Stimulated activated CD4-positive, alpha-beta T cell treated with anti-CD3 and anti-CD28 coated beads, Interleukin-1b, Interleukin-23, amount 100 ng/mL, for 1 hour (primary cell): ENCODE measurements at places on chromosomes 6 and 20.

- no peak for DNase-seq
These were observed 19.8 kb downstream of the MTFR2 start for GRCh38 chr6:136230219-136230853.

DNA sequence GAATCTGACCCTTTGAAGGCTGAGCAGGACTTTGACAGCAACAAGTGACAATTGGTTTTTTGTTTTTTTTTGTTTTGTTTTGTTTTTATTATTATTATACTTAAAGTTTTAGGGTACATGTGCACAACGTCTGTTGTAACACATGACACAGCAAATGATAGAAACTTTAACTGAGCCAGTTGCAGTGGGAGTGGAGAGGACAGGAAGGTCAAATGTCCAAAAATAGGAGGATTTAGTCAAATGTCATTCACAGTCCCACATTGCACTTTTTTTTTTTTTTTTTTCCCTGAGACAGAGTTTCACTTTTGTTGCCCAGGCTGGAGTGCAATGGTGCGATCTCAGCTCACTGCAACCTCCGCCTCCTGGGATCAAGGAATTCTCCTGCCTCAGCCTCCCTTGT lies 223.0 kb downstream of the HIVEP2 start:
- DNase-seq, result no peak

DNA sequence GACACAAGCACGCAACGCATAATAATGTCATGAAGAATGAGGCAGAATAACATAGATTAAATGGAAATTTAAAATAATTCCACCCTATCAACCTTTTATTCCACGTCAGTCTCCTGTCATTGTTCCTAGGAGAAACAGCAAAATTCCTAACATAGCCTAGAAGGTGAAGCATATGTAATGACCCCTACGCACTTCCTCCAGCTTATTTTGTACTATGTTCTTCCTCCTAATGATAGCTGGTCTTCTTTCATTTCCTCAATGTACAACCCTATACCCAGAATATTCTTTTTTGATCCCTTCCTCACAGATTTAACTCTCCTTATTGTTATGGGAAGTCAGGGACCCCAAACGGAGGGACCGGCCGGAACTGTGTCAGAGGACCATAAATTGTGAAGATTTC lies 122.0 kb upstream of the CARMIL1 start:
- no peak for DNase-seq

GRCh38 chr20:1392443-1392692 lies 486 bp downstream of the FKBP1A start:
- DNase-seq, result no peak

DNA sequence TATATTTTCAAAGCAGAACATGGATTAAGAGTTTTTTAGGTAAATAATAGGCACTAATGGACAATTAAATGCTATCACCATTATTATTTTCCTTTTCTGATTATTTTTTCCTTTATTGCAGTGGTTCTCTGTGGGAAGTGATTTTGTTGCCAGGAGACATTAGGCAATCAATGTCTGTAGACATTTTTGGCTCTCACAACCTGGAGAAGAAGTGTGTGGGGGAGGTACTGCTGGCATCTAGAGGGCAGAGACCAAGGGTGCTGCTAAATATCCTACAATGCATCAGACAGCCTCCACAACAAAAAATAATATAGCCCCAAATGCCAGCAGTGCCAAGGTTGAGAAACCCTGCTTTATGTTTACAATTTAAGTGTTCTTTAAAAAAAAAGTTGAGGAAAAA lies 8.3 kb downstream of the IFNGR1 start:
- no peak for DNase-seq

GRCh38 chr6:118611334-118611733 lies 40.1 kb downstream of the CEP85L start:
- DNase-seq, result no peak

GRCh38 chr6:132209351-132209750 lies 191.9 kb downstream of the MOXD1 start:
- no peak for DNase-seq

GRCh38 chr6:13687917-13688351 lies 23.7 kb downstream of the RANBP9 start:
- DNase-seq, result no peak

DNA sequence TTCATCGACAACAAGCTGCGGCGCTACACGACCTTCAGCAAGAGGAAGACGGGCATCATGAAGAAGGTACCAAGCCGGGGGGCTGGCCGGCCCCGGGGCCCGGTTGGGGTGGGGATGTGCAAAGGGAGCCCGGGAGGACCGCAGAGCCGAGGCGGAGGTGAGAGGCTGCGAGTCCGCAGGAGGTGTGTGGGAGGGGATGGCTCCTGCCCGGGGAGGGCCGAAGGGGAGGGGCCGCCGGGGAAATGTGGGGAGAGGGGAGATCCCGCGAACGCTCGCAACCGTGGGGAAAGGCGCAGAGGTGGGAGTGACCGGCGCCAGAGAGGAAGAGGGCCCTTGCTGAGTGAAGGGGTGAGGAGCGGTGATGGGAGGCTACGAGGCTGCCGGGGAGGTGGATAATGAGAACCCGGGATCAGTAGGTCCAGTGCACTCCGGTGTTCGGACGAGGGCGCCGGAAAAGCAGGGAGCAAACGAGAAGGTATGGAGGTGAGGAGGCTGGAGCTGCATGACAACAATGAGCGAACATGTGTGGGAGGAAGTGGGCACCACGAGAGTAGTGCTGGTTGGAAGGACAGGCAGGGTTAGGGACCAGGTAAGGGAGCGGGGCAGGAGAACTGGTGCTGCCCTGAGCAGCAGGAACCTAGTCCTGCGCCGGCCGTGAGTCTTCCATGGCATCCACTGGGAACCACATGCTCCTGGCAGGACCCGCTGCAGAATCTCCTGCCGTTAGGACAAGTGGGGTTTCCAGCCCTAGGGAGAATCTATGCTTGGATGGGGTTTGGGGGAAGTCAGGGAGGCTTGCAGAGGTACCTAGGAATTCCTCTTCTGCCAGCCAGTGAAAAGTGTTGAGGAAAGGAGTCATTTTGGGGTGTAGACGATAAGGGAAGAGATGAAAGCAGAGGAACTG lies 1.3 kb downstream of the SRF start:
- DNase-seq, result no peak

- DNase-seq, result no peak
These were observed 226.4 kb downstream of the FNDC1 start for GRCh38 chr6:159395609-159396008.

DNA sequence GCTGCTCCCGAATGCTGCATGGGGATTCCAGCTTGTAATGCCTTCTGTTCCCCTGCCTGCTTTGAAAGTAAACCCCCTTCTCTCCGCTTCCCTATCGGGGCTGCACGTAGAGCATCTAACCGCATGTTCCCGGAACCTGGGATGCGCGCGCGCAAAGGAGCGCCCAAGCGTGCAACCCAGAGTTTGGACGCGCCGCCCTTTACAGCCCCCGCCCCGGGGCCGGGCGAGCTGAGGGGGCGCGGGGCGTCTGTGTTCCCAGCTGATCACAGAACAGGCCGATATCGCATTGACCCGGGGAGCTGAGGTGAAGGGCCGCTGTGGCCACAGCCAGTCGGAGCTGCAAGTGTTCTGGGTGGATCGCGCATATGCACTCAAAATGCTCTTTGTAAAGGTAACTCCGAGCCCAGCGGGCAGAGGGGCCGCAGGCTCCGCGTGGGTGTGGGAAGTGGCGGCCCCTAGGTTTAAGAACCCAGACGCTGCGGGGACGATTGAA lies 1.4 kb downstream of the LAMP5 start:
- DNase-seq, result no peak

DNA sequence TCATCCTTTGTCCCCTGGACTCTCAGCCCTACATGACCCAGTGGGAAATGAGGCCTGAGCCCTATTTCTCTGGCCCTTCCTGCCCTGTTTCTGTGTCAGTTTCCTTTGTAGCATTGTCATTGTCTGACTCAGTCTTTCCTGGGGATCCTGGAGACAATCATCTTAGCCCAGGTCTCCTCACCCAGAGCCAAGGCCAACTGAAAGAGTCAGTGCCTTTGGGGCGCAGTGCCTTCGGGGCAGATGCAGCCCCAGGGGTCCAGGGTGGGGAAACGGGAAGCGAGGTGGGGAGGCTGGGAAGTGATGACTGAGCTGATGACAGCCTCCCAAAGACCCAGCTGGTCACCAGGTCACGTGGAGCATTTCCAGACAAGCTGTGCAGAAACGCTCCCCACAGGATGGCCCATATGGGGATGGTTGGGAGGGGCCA lies 93.3 kb upstream of the SULF2 start:
- no peak for DNase-seq

GRCh38 chr6:6712449-6713403 lies 124.2 kb downstream of the LY86 start:
- DNase-seq, result no peak

- DNase-seq, result no peak
These were observed 63.0 kb downstream of the NCOA7 start for GRCh38 chr6:125853756-125854155.

DNA sequence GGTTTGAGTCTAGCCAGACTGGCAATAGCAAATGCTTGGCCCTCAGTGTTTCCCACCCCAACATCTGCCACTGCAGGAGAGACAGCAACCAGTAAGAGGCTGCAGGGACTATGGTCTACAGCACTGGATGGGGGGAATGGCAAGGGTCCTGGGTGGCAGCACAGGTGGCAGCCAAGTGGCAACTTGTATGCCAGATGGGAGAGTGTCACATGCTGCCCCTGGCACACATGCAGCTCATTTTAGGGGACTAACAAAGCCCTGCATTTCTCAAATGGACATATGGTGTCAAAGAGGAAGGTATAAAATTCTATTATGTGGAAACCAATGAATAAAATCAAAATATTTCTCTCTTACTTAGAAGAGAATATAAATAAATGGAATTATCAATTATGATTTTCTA lies 298.7 kb upstream of the MARCKS start:
- DNase-seq, result no peak

- no peak for DNase-seq
These were observed 13.9 kb downstream of the TMEM151B start for GRCh38 chr6:44284121-44284520.

- no peak for DNase-seq
These were observed 44.4 kb downstream of the HDDC2 start for GRCh38 chr6:125257351-125257750.

GRCh38 chr20:1563598-1563997 lies 6.1 kb upstream of the SIRPD start:
- DNase-seq, result no peak

DNA sequence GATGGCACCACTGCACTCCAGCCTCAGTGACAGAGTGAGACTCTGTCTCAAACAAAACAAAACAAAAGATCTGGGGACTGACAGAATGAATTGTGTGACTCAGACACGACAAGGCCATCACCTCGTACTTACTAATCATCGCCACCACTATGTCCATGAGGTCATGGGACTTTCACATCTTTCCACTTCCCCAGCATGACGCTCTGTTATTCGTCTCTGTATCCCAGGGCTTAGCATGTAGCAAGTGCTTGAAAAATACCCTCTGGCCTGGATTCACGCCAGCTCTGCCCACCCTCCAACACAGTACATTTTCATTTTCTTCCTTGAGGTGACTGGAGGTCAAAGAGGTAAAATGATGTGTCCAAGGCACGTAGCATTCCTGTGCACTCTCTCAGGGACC lies 27.8 kb downstream of the FGD2 start:
- no peak for DNase-seq

DNA sequence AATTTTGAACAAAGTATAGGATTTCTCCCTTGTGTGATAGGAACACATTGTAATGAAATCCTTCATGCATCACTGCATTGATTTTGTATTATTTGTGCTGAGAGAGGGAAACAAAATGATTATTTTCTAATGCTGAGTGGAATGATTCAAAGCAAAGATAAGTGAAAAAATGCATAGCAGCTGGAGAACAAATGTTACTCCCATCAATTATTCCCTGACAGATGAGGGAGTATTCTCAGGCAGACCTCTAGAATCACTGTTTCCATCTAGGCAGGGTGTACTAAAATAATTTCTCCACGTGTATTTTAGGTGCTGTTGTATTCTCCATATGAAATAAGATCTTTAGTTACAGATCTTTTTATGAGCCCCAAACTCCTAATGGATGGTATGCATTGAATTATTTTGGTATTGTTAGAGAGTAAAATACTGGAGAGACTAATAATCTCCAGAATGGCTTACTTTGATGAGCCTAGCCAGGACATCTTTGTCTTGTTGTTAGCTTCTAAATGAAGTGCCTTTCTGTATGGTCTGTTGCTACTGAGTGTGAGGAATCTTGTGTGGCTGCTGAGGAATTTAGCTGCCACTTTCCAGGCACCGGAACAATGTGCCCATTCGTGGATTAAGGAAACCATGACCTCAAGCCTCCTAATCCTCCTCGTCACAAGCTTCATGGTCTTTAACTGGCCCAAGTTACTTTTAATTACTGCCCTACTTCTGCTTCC lies 39.6 kb downstream of the RNF217 start:
- no peak for DNase-seq

GRCh38 chr6:132865364-132865763 lies 51.0 kb downstream of the RPS12 start:
- DNase-seq, result no peak

DNA sequence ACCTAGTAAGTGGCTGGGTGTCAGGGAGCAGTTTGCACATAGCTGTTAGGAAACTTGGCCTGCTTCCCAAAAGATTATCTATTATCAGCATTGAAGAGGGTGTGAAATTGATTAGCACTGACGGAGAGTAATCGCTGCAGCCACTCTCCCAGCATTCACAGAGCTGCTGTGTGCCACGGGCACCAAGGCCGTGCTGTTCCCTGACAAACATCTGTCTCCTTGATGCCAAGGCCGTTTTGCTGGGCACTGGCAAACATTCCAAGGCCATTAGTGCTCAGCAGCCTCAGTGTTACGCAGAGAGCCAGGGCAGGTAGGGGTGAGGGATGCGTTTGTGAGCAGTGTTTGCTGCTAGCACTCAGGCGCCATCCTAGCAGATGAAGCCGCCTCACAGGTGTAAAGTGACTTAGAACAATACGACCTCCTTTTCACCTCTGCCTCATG lies 57.7 kb upstream of the VSTM2L start:
- no peak for DNase-seq

DNA sequence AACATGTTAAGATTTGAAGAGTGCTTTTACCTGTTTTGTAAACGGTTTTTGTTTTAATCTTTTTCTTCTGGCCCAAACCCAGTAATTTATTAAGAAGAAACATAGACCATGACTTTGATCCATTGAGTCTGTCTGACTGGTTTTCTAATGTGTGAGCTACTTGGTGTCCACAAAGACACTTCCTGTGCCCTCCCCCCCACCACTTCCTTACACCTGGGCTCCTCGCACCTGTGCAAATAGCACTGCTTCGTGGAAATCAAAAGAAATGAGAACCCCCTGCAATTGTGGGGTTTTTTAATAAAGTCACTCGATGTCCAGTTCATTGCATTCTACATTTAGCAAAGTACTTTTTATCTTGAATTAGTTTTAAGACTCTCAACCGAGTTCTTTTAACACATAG lies 65.5 kb downstream of the SMOC2 start:
- no peak for DNase-seq

DNA sequence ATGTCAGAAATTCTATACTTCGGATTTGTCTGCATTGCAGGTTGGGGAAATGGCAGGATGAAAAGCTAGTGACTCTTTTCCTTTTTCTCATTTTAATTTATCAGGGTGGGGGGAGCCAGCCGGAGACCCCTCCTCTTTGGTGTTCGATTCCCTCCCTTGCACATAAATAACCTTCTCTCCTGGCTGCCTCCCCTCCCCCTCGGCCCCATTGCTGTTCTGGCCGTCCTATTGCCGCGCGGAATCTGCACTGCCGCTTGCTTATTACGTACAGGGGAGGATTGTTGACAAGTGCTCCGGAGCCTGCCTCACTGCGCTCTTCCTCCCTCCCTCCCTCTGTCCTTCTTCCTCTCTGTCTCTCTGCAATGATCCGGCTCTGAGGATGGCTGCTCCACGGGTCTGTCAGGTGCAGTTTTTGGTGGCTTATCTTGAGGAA lies 154.7 kb downstream of the JARID2 start:
- no peak for DNase-seq
